Vagina (tissue), 2 donors: ENCODE measurements at places on chromosomes 2 and 18.

- no peak for DNase-seq
Observed at GRCh38 chr18:33580546-33580945, 2.5 kb downstream of the ASXL3 start.

DNA sequence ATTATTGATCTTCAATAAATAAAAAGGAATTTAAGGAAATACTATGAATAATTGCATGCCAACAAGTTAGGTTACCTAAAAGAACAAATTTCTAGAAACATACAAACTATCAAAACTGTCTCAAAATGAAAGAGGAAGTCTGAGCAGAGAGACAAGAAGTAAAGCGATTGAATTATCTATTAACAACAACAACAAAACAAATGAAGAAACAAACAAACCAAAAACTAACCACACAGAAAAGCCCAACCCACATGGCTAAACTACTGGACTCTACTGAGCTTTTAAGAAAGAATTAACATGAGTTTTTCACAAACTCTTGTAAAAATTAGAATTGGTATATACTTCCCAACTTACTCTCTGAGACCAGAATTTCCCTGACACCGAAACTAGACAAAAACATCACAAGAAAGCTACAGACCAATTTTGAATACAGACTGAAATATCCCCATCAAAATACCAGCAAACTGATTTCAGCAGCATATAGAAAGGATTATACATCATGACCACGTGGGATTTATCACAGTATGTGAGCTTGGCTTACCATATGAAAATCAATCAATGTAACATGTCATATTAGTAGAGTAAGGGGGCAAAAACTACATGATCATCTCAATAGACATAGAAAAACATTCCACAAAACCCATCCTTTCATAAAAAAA is 16.6 kb upstream of the GALNT1 start:
- no peak for DNase-seq

- no peak for DNase-seq
Observed at GRCh38 chr18:22167091-22167470, 2.3 kb upstream of the GATA6 start.

- DNase-seq: no peak
Observed at GRCh38 chr2:9057939-9058761, 54.7 kb upstream of the MBOAT2 start.

DNA sequence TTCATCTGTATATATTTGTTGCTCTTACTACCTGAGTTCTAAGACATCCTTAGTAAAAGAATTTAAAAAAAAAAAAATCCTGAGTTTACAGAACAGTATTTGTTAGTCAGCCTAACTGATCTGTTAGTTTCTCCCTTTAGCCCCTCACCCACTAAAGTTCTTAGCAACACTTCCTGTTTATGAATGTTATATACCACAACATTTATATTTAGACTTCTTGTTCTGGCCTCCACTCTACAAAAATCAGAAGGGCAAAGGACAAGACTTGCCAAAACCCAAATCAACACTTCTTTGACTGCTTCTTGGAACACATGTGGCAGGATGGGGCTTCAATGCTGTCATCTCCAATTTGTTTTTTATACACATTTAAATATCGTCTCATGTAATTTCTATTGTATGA is 71.1 kb downstream of the MGAT5 start:
- DNase-seq: no peak

DNA sequence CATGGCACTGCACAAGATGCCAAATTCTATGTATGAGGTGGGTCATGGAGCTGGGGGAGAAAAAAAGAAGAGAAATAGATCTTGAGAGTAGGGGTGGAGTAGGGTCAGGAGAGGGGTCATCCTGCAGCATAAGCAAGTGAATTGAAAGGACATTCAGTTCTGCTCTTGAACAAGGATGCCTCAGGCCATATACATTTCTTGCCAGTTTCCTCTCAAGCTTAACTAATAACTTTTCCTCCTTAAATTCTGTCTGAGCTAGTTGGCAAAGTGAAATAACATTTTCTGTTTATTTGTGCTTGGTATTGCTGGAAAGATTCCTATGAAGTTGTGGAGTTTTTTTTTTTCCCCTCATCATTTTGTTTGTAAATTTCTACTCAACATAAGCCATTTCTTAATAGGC is 99.0 kb upstream of the LTBP1 start:
- no peak for DNase-seq

DNA sequence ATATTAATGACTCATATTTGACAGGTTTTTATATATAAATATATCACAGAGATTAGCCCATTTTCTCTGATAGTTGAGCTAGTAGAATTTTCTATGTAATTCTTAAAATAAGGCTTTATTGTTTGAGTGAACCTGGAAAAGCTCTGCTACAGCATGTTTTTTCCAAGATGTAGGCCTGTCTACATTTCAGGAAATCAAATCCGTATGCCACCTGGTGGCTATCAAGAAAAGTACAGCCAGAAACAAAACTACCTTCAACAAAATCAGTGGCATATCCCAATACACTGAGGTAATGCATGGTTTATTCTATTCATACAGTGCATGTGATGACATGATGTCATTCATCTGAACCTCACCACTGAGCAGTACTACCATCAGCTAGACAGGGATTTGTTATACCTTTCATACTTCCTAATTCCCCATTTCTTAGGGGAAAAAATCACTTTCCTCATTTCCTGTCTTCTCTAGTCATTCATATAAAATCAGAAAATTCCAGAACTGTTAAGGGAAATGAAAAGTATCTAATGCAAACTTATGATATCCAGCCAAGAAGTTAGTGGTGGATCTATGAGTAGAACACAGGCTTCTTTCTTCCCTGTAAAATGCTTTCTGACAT is 310.4 kb upstream of the SYT4 start:
- no peak for DNase-seq

DNA sequence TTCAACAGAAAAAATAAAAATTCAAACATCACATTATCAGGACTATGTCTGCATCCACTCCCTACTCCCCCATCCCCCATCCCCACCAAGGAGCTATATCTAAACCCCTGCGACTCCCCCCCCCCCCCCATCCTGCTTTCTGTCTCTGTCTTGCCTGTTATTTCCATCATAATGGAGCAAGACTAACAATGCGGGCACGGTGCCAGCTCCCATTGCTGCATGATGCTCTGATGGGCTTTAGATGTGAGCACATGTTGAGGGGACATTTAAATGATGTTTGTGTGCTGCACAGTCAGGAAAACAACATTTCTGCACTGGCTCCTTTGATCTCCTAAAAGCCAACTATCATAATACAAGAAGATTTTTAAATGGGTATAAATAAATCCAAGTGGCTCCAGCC is 644.2 kb upstream of the SETBP1 start:
- DNase-seq: no peak

DNA sequence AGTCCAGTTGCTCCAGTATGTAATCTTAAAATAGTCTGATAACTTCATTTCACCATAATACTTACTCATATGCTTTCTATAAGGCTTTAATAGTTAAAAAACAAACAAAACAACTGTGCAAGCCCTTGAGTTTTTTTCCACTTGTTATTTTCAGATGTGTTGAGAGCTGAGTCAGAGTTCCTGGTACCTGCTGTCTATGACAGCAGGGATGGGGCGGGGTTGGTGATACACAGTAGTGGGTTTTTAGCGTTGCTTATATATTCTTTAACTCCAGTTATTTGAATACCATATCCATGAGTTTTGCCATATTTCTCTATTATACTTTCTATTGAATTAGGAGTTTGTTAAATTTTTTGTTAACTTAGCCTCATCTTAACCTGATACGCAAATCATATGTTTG is 5.0 kb downstream of the NAPG start:
- no peak for DNase-seq

DNA sequence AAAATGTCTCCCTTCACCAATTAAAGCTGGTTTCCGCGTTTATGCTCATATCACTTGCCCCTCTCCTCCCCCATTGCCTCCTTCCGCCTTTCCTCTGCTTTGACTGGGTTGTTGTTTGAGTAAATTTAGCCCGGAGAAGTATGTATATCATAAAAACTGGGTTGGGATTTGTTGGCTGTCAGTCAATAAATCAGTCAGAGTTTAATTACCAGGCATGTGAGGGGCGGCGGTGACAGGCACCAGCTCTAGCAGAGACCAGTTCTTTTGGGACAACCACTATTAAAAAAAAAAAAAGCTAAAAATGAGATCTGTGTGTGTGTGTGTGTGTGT is 382.4 kb upstream of the SMIM21 start:
- no peak for DNase-seq

DNA sequence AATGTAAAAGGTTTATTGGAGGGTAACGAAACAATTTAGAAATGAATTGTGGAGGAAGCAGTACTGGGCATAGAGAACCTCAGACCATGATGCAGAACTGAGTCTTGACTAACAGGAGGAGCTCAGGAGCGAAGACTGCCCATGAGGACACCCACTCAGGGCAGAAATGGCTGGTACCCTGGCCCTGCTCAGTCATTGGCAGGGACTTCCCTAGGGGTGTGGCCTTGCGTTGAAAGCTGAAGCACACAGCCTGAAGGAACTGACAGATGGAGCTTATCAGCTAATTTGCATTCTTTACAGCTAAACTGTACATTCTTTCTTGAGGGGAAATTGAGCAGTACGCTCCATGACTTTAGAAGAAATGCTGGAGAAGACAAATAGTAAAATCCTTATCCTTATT is 57.1 kb downstream of the PDK1 start:
- no peak for DNase-seq
